ENCODE measurements at places on chromosomes 2 and 18.

- DNase-seq: no peak
Observed at GRCh38 chr2:39851251-39851650, 72.2 kb upstream of the THUMPD2 start.

- DNase-seq: no peak
Observed at GRCh38 chr2:73283545-73284295, 558 bp downstream of the FBXO41 start.

GRCh38 chr2:28052691-28053090 lies 162.2 kb downstream of the BABAM2 start:
- no peak for DNase-seq

GRCh38 chr2:20451761-20452499 lies 5.1 kb downstream of the RHOB start:
- DNase-seq: no peak

DNA sequence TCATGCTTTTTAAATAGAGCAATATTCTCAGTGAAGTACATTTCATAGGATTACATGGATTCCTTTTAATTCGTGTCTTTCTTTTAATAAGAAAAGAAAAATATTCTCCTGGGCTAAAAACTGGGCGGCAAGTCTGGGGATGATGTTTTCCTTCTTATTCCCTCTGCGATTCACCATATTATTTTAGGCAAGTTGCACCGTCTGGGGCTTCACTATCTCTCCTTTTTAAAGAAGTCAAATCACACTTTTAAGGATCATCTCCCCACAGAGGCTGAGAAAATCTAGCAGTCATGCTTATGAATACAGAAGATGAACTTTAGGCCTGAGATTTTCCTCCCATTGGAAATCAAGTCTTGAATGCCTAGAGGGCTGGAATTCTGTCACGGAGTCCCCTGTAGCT lies 104.1 kb downstream of the COPS8 start:
- DNase-seq: no peak

DNA sequence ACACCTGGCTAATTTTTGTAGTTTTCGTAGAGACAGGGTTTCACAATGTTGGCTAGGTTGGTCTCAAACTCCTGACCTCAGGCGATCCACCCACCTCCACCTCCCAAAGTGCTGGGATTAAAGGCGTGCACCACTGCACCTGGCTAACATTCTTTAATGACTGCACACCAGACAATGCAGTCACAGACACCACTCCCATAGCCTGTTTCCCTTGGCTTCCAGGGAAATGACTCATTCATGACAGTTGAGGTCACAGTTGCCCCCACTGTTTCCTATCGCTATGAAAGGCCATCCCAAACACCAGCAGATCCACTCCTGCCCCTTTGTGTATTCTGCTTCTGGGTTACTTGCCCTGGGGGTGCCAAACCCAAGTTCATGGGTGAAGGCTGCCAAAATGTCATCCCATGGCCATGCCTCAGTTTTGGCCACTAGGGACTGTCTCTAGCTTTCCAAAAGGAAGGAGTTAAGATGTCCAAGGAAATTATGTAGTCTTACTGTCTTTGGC lies 8.7 kb downstream of the CHMP1B start:
- no peak for DNase-seq

DNA sequence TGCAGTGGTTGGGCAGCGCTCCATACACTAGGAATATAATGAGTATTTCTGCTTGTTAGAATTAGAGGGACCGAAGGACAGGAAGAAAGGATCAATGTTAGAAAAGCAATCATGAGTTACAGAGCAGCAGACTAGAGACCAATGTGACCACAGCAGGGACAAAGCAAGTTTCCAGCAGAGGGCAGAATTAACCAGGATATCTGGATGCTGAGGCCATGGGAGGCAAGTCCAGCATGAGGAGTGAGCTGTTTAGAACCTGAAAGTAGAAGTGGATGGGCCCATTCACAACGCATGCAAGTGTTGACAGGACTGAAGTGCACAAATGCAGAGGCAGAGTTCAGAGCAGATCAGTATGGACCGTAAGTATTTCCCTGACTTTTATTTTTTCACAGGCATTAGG lies 910.4 kb upstream of the GYPC start:
- no peak for DNase-seq

DNA sequence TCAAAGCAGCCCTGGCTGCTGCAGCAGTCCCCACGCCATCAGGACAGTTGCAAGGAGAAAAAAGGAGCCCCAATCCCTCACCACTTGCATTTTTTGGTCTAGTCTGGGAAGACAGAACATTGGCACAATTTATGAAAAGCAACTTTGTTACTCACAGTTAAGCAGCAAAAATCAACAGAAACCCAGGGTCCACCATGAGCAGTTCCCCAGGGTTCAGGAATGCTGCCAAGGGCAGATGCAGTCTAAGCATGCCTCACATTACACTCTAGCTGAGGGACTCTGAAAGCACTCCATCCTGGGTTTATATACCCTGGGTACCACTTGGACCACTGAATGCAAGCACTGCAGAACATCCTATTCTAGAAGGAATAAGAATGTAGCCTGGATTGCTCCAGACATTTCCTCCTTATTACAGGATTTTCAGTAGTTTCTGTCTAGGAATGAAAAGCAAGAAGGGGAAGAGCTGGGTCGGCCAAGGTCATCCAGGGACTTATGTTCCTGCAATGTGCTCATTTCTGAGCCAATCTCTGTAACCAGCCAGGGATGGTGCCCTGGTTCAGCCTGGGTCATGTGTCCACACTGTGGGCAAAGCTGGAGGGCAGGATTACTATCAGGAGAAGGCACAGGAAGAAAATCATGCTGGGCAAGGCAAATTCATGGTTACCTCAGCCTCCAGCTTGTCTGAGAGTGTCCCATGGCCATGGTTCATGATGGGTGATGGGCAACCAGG lies 19.5 kb upstream of the TMEM163 start:
- DNase-seq: no peak

DNA sequence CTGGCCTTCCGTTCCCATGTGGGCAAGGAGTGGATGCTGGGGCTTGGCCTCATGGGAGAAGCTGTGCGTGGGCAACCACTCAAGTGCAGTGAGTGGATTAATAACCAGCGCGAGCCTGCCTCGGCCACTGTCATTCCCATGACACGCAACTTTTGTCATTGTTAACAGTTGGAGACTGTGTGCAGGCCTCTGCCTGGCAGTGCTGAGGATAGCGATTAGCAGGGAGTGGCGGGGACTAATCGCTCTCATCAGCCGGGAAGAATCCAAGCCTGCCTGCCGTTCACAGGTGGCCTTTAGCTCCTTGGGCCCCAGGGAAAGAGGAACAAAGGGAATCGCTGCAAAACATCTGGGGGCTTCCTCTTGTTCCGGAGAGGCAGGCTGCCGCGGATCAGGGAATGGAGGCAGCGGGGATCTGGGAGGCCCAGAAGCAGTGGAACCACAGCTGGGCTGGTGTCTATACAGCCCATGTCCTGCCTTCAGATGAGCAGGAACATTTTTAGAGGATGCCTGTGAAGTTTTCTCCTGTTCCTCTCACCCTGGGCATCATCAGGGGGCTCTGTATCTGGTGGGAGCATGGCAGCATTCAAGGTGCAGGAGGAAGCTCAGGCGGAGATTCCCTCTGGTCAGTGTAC lies 53.8 kb downstream of the CTIF start:
- no peak for DNase-seq

DNA sequence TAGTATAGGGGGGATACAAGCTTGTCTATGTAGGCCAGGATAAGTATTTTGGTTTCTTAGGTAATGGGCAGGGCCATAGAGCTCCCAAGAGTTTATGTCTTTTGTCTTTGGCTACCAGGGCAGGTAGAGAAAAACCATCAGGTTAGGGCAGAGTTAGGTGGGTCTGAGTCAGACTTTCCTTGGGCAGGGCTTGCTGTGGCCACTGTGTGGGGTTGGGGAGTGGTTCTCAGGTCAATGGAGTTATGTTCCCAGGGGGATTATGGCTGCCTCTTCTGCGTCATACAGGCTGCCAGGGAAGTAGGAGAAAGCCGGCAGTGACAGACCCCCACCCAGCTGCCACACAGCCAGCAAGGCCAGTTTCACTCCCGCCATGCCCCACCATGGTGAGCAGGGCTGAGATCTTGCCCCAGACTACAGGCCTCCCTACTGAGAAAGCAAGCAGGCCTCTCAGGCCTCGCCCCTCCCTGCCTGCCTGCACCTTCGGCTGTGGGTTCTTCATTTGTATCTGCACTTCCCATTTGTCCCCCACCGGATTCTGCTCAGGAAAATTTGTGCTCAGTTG lies 55.5 kb downstream of the RPIA start:
- no peak for DNase-seq

- no peak for DNase-seq
Observed at GRCh38 chr2:28434600-28434989, 41.9 kb downstream of the FOSL2 start.

DNA sequence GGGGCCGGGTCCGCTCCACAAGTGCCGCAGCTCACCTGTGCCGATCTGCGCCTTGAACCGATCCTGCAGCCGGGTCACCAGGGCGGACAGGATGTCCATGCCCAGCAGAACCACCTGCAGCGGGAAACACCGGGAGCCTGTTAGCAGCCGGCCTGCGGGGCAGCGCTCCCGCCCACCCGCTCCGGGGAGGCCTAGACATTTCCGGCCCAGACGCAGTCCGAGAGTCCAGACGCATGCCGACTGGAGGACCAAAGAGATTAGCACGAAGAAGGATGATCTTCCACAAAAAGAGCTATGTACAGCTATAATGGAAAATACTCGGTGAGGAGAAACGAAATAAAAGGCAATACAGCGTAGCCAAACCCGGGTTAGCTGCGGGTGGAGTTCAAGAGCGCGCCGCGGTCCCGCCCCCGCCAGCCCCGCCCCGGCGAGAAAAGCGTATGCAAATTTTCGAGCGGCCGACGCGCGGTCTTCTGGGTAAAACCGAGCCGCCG lies 421 bp upstream of the RNU4ATAC start:
- DNase-seq: peak; percentile 91

GRCh38 chr2:102258386-102259074 lies 52.8 kb upstream of the IL1RL1 start:
- DNase-seq: no peak

- DNase-seq: no peak
Observed at GRCh38 chr2:169118060-169118459, 48.7 kb downstream of the DHRS9 start.

- DNase-seq: no peak
Observed at GRCh38 chr2:11777886-11778415, 31.5 kb downstream of the LPIN1 start.

DNA sequence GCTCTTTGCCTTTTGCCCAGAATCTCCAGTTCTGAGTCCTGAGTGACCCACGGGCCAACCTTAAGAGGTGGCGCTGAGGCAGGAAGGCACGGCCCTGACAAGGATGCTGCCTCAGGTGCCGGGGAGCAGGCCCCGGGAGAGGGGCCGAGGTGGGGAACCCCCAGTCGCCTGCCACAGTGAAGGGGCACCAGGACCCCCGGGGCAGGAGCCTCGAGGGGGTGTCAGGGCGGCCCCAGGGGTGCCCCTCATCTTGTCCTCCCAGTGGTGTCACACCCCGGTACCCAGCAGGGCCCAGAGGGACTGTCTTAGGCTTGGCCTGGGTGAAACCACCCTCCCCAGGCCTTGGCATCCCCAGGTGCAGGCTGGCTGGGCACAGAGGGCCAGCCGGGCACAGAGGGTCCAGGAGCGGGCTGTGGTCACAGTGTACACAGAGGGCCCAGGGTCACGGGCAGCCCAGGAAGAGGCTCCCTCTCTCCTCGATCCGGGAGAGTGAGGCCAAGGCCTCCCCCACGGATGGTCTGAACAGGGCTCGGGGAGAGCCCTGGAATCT lies 1.0 kb downstream of the PDCD1 start:
- no peak for DNase-seq

- DNase-seq: no peak
Observed at GRCh38 chr2:171083451-171083850, 77.2 kb downstream of the TLK1 start.

- no peak for DNase-seq
Observed at GRCh38 chr18:72235422-72235821, 308.7 kb downstream of the CBLN2 start.

DNA sequence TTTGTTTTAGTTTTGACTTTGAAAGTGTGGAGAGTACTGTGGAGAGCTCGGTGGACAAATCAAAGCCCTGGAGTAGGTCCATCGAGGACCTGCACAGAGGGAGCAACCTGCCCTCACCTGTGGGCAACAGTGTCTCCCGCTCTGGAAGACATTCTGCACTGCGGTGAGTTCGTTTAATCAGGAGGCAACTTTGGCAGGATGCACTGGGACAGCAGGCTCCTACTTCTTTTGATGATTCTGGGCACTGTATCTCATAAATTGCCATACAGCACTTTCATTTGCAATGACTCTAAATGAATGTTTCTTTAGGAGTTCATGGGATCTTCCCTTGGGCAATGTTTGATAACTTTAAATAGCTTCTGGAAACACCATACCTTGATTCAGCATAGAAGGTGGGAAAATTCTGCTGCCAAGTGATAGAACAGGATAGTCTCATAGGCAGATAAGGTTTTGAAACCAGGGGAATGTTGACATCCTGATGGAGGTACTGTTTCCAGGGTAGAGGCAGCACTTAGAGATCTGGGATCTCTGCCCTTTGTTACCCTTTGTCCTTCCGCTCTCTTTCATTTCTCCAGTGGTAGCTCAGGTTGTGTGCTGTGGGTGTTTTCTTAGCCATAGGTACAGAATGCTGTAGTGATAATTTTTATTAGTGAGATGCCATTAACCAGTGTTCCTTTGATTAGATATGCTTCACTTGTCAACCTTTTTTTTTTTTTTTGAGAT lies 156.2 kb downstream of the PRPF40A start:
- no peak for DNase-seq

DNA sequence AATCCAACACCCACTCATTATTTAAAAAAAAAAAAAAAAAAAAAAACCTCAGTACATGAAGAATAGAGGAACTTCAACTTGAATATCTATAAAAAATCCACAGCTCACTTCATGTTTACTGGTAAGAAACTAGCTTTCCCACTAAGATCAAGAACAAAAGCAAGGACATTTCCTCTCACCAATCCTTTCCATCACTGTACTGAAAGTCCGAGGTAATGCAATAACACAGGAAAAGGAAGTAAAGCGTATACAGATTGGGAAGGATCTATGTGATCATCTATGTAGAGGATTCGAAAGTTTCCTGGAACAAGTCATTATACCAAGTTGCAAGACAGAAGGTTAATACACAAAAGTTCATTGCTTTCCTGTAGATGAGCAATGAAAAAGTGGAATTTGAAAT lies 63.2 kb downstream of the ROCK2 start:
- DNase-seq: no peak

- DNase-seq: no peak
Observed at GRCh38 chr2:46337208-46337994, 40.2 kb downstream of the EPAS1 start.

Measured in osteocyte (in vitro differentiated cells).